ENCODE measurements at places on chromosomes 12 and 14. TPM values are rescaled to one million over a fixed set of nuclear protein-coding genes. Genes with fewer than 3 reads are reported as not detected.
A peak's percentile ranks its signal among the peaks of the same experiment; 100 is the strongest.

- no peak for DNase-seq
These were observed 71.5 kb upstream of the DAAM1 start for GRCh38 chr14:59116984-59117415.

DNA sequence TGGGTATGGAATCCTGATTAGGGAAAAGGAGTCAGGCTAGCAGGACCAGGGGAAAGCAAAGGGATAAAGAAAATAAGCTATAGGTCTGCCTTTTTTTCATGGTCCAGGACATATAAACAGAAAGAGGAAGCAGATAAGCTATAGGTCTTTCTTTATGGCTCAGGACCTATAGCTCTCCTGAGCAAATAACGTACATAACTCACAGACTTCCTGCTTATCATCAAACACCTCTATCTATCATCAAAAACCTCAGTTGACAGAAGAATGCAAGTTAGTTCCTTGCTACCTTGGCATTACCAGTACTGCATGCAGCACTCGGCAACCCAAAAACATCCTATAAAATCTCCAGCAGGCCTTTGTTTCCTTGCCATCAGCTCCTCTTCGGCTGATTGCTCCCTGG lies 238.7 kb upstream of the OR4E1 start:
- DNase-seq: no peak

DNA sequence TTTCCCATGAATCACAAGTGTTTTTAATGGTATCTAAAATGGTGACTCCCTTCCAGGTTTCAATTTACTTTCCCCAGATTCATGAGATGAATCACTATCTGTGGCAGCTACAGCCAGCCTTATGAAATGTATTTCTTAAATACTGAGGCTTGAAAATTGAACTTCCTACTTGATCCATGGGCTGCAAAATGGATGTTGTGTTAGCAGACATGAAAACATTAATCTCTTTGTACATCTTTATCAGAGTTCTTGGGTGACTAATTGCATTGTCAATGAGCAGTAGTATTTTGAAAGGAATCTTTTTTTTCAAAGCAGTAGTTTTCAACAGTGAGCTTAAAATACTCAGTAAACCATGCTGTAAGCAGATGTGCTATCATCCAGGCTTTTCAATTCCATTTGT lies 250.8 kb downstream of the SLC6A15 start:
- no peak for DNase-seq

DNA sequence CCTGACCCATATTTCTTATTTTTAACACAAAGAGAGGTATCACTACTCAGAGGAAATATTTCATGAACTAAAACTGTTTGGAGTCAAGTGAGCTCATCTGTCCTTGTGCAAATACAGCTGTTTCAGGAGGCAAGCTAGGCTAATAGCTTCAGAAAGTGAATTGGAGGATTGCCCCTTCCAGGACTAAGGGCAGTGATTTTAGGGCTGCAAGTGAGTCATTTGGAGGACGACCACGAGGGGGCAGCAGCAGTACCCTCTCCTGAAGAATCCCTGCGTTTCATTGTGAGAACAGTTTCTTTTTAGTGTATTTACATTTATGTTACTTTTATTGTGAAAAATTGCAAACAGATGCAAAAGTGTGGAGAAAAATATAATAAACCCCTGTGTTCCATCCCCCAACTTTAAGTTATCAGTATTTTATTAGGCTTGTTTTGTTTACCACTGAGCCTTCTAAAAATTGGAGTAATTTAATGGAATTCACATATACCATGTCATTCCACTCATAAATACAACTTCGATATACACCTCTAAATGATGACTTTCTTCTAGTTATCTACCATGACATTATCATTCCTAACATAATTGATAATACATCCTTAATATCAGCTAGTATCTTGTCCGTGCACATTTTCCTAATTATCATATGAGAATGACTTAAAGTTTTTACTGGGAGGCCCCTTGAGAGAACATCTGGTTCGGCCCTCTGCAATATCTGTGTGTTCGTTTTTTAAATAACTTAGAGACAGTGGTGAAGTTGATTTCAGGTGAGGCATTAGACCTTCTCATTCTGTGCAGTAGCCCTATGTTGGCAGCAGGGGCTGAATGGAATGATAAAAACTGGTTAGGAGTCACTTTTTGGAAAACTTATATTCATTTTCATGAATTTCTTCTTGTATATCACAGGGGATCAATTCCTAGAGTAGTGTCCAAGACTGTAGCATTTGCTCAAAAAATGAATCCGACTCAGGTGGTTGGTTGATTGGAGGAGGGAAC lies 13.7 kb downstream of the FOXJ2 start:
- peak; percentile 61 for DNase-seq

- DNase-seq: no peak
These were observed 518.7 kb downstream of the TMEM121 start for GRCh38 chr14:106044949-106045596.

DNA sequence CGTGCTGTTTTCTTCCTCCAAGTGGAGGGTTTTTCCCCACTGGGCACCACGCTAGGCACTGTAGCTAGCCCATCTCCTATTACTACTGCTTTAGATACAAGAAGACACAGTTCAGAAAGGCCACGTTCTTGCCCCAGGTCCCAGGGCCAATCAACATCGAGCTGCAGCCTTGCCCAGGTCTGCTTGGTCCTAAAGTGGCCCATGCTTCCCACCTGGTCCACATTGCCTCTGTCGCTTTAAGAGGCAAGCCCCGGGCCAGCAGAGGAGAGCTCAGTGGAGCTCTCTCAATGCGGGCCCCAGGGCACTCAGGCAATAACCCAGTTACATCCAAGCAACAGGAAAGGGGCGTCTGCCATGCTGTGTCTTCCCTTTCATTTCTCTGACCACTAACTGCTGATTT lies 148.1 kb downstream of the CALM1 start:
- no peak for DNase-seq

DNA sequence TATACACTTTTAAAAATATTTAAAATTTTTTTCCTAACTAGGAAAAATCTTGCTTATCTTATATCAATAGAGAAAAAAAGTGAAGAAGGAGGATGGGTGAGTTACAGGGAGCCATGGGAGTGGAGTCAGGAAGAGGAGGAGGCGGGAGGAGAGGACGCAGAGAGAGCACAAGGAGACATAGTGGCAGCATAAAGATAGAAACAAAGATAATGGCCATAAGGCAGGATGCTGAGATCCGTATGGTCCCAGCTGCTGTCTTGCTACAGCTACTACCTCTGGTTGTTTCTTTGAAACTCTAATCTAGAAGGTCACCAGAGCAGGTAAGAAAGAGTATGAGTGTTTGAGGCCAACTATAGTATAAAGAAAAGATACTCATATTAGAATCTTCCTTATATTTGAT lies 2.6 kb upstream of the SOX5 start:
- DNase-seq: no peak

DNA sequence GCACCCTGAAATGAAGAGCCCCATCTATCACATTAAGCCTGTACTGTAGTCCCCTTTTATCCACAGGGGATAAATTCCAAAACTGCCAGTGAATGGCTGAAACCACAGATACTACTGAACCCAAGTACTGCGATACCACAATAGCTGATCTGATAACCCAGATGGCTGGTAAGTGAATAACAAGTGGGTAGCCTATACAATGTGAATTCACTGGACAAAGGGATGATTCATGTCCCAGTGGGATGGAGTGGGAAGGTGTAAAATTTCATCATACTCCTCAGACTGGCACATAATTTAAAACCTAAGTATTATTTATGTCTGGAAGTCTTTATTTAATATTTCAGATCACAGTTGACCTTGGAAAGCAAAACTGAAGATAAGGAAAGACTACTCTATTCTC lies 201.3 kb downstream of the GPHN start:
- DNase-seq: no peak

GRCh38 chr12:99122959-99123358 lies 477.9 kb downstream of the APAF1 start:
- DNase-seq: no peak

- no peak for DNase-seq
These were observed 71.3 kb upstream of the GPATCH2L start for GRCh38 chr14:76080471-76080870.

GRCh38 chr12:30816742-30817465 lies 62.2 kb upstream of the CAPRIN2 start:
- DNase-seq: no peak

Gene SSPN
- 16.9 TPM for polyA plus RNA-seq

Gene MYF5
- not detected for polyA plus RNA-seq

DNA sequence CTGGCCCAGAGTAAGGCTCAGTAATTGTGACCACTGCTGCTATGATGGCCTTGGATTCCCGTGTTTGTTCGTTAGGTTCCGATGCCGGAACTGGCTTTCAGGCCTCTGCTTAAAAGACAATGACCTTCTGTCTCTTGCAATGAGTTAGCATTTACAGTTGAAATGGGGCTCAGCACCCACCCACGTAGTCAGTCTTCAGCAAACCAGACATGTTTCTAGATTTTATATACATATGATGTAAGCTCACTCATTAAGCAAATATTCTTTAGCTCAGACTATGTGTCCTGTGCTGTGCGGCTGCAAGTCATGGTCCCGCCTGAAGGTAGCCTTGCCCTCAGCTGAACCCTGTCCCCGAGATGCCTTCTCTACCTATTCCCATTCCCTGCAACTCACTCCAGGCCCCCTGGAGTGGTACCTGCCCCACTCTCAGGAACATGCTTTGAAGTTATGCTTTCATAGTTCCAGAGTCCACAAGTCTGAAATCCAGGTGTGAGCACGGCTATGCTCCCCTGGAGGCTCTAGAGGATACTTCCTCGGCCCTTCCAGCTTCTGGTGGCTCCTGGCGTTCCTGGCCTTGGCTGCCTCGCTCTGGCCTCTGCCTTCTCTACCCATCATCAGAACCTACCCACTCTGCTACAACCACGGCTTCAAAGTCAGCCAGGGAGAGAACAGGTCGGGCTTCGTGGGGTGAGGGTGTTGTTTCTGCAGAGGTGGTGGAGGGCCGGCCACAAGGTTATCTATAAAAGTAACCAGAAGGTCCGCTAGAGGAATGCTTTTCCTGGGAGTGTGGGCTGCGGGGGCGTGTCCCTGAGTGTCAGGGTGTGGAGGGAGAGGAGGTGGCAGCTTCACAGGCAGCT lies 157.8 kb downstream of the RBM19 start:
- DNase-seq: no peak

All from right renal pelvis (tissue), 4 donors.